ENCODE measurements at places on chromosomes 6 and 20.

DNA sequence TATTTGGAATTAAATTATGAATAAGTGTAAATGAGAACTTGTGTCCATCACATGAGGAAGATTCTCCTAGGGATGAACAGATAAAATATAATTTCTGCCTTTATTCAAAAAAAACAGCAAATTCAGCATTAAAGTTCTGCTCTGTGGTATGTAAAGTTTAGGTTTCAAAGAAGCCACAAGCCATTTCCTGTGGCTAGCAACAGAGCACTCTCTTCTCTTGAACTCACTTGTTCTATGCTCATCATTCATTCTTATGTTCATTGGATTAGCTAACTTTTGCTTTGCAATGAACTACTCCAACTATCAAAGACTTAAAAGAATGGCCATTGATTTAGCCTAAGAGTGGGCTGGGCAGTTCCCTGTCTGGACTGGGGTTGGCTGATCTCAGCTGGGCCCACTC, 20.8 kb upstream of the SNRPB2 start:
- DNase-seq = no peak

GRCh38 chr20:59333951-59334350, 33.5 kb downstream of the EDN3 start:
- DNase-seq = no peak

GRCh38 chr20:13220194-13220903, 725 bp upstream of the ISM1 start:
- DNase-seq = no peak

GRCh38 chr6:165661664-165662025, 1.4 kb downstream of the PDE10A start:
- no peak for DNase-seq

DNA sequence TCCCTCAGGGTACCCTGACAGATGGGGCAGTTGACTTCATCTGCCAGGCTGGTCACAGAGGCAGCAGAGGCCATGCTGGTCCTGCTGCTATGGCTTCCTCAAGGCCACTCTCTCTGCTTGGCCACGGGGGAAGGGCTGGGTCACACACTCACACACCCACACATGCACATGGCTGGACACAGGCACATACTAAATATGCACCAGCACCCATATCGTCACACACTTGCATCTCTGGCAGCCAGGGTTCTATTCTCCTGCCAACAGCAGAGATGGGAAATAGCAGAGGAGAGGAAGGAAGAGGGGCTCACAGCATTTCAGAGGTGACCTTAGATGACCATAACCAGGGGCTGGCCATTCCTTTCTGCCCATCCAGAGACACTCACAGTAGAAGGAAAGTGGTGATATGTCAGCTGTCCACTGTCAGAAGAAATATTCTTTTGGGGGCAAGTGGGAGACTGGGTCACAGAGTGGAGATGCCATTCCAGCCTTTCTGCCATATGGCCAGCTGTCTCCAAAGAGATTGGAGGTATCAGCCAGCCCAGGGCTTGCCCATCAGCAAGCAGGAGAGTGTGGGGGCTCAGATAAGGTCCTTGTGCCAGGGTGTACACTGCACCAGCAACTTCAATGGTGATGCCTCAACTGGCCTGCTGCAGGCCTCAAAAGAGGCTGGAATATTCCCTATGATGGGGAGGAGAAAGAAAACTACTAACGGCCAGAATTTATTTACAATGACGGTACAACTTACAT, at the start of gene TRIM10:
Gene TRIM10 (minus strand): TSS at position 427 of the 747 bp plus-strand sequence. CDS start 353 bp downstream, at position 74.
- DNase-seq = no peak

- DNase-seq = no peak
These were observed 80.9 kb downstream of the DNAH8 start for GRCh38 chr6:38796006-38796405.

Data from skeletal muscle cell (primary cell).